Upper lobe of right lung (tissue), 1 donor: ENCODE measurements at places on chromosomes 11 and 22.

GRCh38 chr11:107677924-107678631 is 33.8 kb downstream of the SLN start:
- no peaks in the 10 kb centered on the region for H3K36me3 ChIP-seq
- H3K4me3 ChIP-seq: no peak overlapping the region
- H3K4me1 ChIP-seq: no peaks in the 10 kb centered on the region
- DNase-seq: no peak
- H3K27ac ChIP-seq: no peak overlapping the region
- no peaks in the 10 kb centered on the region for H3K27me3 ChIP-seq

DNA sequence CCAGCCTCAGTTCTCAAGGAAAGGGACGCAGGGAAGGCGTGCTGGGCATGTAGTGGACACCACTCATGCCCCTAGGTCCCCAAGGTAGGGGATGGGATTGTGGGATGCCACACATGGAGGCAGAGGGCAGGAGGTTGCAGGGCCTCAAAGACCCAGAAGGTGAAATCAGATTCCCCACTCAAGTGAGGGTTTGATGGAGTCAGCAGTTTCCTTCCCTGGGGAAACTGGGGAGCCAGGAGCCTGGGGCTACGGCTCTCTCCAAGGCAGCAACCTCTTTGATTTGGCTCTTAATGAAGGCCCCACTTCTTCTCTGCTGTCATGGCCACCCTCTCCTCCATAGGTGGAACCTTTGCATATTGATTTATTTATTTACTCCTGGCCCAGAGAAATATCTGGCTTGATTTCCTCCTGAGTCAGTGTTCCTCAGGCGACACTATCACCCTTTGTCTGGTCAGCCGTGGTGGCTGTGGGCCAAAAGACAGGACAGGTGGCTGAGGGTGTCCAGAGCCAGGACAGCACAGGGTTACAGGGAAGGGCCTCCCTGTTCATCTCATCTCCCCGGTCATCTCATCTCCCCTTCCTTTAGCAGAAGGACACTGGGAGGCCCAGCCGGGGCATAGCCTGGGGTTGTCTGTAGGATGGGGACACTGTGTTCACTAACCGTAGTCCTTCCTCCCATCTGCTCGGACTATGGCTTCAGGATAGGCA is 9.6 kb downstream of the GNAZ start:
- no peak overlapping the region for H3K27ac ChIP-seq
- no peaks in the 10 kb centered on the region for H3K4me1 ChIP-seq
- H3K4me3 ChIP-seq: no peak overlapping the region
- no peaks in the 10 kb centered on the region for H3K36me3 ChIP-seq
- H3K27me3 ChIP-seq: no peaks in the 10 kb centered on the region

- H3K27me3 ChIP-seq: no peaks in the 10 kb centered on the region
- H3K4me3 ChIP-seq: no peak overlapping the region
- no peak for DNase-seq
- H3K36me3 ChIP-seq: no peaks in the 10 kb centered on the region
- no peak overlapping the region for H3K27ac ChIP-seq
- H3K4me1 ChIP-seq: peaks cover 31% of the 10 kb centered on the region
Observed at GRCh38 chr22:19957445-19957844, 15.8 kb upstream of the TXNRD2 start.

DNA sequence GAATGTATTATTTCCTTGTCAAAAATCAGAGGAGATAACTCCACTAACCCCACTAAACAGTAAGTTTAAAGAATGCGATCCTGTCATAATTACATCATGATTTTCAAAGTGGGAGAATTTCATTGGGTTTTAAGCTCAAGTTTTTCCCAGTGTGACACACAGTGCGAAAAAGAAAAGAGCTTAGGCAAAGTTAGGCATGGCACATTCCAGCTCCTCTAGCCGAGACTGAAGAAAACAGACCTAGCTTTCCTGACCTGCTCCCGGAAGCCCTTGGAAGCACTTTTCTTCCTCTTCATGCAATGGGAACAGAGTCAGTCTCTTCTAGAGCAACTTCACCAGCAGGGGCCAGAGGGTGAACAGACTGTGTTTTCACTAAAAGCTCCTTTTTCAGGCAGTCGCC is 76.6 kb upstream of the AKIP1 start:
- DNase-seq: no peak
- no peaks in the 10 kb centered on the region for H3K27me3 ChIP-seq
- H3K27ac ChIP-seq: peak overlapping the region; percentile 70
- H3K36me3 ChIP-seq: no peaks in the 10 kb centered on the region
- peaks cover 47% of the 10 kb centered on the region for H3K4me1 ChIP-seq
- no peak overlapping the region for H3K4me3 ChIP-seq

DNA sequence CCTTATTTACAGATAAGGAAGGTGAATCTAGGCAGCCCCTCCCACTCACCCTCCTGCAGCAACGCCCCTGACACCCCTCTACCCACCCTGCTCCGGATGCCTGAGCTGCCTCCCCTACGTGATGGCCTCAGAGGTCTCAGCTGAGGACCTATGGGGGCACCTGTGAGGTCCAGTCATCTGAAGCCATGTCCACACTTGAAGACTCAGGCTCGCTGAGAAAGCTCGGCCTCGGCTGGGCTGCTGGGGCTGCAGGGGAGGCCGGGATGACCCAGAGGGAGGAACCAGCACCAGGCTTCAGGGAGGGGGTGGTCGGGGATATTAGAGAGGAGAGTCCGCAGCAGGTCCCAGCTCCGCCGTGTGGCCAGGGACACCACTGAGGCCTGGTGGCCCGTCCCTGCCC is 92.8 kb downstream of the BRD1 start:
- no peak overlapping the region for H3K27ac ChIP-seq
- peak; percentile 29 for DNase-seq
- H3K36me3 ChIP-seq: no peaks in the 10 kb centered on the region
- peaks cover 27% of the 10 kb centered on the region for H3K27me3 ChIP-seq

DNA sequence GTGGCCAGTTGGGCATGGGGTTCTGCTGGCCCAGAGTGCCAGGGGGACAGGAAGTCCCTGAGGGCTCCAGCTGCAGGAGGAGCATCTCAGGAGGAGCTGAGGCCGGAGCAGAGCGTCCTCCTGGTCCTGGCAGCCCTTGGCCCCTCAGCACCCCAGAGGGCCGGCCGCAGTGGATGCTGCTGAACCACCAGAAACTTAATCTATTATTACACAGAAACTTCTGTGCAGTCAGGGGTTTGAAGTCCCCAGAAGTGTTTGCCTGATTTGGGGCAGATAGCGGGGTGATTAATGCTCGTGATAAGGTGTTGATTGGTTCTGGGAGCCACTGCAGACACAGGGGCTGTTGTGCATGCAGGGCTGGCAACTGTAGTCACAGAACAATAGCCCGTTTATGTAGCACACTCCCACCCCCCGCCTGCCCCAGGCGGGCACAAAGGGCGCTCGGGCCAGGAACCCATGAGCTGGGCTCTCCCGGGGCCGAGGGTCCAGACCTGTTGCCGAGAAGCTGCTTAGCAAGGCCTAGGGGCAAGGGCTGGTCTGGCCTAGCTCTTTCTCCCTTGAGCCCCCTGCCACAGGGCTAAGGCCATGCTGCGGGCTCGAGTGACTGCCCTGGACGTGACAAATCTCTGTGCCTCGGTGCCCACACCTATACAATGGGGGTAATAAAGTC is 29.0 kb upstream of the KCNQ1OT1 start:
- H3K4me1 ChIP-seq: no peaks in the 10 kb centered on the region
- H3K4me3 ChIP-seq: no peak overlapping the region
- no peaks in the 10 kb centered on the region for H3K27me3 ChIP-seq
- no peak overlapping the region for H3K27ac ChIP-seq

DNA sequence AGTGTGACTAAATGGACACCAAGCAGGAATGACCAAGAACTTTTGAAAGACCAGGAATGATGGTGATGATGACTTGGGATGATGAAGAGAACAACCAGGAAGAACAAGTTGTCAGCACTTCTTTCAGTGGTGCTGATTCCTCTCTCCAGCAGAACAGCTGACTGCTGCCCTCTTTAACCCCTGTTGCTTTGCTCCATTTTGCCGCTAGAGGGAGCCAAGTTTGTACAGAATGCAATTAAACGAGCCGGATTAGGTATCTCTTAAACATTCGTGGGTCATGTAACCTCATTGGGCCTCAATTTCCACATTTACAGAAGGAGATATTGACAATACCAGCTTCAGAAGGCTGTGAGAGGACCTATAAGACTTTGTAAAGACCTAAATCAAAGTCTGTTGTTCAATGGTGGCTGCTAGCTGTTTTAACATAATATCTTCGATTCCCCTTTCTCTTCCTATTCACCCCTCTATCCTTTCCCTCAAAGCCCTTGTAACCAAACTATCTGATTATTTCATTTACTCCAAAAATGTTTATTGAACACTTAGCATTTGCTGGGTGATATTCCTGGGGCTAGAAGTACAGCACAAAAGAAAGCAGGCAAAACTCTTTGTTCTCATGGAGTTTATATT is 1.9 kb downstream of the OR4S1 start:
- no peaks in the 10 kb centered on the region for H3K36me3 ChIP-seq
- DNase-seq: no peak
- H3K27me3 ChIP-seq: no peaks in the 10 kb centered on the region
- H3K4me3 ChIP-seq: no peak overlapping the region

DNA sequence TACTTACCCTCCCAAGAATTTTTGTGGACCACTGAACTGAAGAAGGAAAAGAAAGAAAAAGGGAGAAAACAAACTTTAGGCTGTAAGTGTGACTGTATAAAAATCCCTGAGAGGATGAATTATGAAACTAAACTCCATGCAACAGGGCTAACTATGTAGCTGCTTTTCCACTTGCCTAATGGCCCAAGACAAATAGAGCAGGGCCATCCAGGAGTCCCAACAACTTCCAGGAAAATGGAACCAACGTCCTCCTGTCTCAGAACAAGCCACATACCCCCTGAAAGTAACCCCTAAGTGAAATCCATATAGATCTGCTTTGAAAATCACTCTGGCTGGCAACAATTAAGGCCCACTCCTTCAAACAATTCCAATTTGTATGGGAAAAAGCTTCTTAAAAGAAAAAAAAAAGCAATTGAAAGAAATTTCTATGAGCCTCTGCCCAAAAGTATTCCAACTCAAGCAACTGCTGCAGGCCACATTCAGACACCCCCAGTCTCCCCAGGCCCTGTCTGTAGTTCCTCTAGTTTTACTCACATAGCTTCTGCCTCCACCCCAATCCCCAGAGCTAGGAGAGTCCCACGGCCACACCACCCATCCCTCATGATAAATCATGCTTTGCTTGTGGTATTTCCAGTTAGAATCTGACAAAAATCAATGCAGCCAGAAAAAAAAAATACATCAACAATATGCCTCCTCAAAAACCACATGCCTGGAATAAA is 12.7 kb downstream of the RBFOX2 start:
- H3K27ac ChIP-seq: no peak overlapping the region
- no peak overlapping the region for H3K4me3 ChIP-seq
- H3K4me1 ChIP-seq: peaks cover 25% of the 10 kb centered on the region
- no peak for DNase-seq
- H3K36me3 ChIP-seq: no peaks in the 10 kb centered on the region

- DNase-seq: no peak
- H3K36me3 ChIP-seq: no peaks in the 10 kb centered on the region
- H3K4me3 ChIP-seq: no peak overlapping the region
- no peaks in the 10 kb centered on the region for H3K27me3 ChIP-seq
- H3K27ac ChIP-seq: no peak overlapping the region
Observed at GRCh38 chr22:33335611-33336279, 277.6 kb upstream of the SYN3 start.

- no peaks in the 10 kb centered on the region for H3K27me3 ChIP-seq
- peak overlapping the region; percentile 25 for H3K4me3 ChIP-seq
- no peak for DNase-seq
- peaks cover 78% of the 10 kb centered on the region for H3K4me1 ChIP-seq
- peak overlapping the region; percentile 90 for H3K27ac ChIP-seq
- no peaks in the 10 kb centered on the region for H3K36me3 ChIP-seq
Observed at GRCh38 chr11:96306933-96307775, 35.8 kb downstream of the MAML2 start.

DNA sequence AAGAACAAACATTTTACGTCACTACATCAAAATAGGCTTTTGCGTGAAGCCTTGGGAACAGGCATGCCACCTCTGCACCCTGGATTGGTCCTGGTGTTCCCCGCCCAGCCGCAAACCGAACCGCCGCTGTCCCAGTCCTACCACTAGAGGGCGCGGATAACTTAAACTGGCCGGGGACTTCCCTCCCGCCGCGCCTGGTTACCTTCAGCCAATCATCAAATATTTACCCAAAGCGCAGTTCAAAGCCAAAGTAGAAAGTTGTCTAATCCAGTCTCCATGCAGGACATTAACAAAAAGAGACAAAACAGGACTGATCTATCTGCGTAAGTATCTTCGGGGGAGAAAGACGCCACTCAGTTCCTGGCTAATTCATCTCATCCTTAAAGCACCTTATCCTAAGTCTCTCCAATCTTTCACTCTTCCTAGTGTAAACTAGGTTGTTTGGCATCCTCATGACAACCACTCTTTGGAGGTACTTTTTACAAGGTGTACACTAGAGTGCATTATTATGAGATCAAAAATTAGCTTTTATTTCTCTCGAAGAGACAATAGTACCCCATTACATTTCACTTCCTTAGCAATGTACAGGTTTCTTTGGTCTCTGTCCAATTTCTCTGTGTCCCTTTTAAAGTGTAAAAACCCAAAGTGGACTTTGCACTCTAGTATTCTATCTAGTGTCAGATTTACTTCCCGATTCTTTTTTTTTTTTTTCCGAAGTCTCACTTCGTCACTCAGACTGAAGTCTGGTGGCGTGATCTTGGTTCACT is 3.9 kb upstream of the CRY2 start:
- H3K27ac ChIP-seq: peak overlapping the region; percentile 88
- peak overlapping the region; percentile 14 for H3K4me3 ChIP-seq
- H3K4me1 ChIP-seq: peaks cover 9% of the 10 kb centered on the region
- peak; percentile 94 for DNase-seq

DNA sequence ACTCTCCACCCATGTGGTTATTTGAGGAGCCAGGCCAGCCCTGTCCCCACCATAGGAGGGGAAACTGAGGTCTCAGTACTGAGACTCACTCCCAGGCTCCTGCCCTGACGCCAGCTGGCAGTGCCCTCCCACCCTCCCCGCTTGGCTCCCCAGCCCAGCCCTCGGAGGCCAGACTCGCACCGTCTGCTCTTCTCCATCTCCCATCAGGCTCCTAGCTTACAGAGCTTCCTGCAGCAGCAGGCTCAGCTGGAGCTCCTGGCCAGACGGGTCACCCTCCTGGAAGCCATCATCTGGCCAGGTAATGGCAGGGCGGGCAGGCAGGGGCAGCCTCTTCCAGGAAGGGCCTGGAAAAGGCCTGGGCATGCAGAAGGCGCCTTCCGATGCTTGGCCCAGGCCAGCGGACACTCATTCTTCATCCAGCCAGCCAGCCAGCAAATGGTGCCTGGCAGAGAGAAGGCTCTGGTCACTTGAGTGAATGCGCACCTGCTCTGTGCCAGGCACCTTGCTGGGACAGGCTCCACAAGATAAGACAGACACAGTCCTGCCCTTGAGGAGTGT is 12.6 kb downstream of the RHBDD3 start:
- peak; percentile 34 for DNase-seq
- H3K27ac ChIP-seq: no peak overlapping the region
- H3K27me3 ChIP-seq: no peaks in the 10 kb centered on the region
- H3K36me3 ChIP-seq: no peaks in the 10 kb centered on the region
- no peaks in the 10 kb centered on the region for H3K4me1 ChIP-seq
- no peak overlapping the region for H3K4me3 ChIP-seq
